Fibroblast of skin of left biceps (primary cell): ENCODE measurements at places on chromosomes 12 and 14.

- DNase-seq: no peak
These were observed 935 bp upstream of the CRIP1 start for GRCh38 chr14:105485739-105486162.

GRCh38 chr14:39884091-39884490 lies 451.9 kb upstream of the FBXO33 start:
- DNase-seq: no peak

- no peak for DNase-seq
These were observed 27.2 kb upstream of the NRXN3 start for GRCh38 chr14:78142998-78143397.

DNA sequence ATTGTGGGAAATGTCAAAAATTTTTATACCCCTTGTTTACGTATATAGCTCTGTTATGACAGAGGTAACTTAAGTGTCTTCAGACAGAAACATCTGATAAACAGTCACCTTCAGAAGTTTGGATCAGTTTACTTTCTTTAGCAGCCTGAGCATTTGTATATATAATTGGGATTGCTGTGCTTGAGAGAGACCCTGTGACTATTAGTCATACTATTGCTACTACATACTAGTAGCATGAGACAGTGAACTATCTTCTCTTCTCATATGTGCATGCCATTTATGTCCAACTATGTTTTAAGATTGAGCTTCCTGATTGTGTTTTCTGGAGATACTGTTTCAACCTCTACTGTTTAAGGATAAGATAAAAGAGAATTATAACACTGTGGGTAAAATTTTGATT lies 101.5 kb downstream of the PDE6H start:
- no peak for DNase-seq

DNA sequence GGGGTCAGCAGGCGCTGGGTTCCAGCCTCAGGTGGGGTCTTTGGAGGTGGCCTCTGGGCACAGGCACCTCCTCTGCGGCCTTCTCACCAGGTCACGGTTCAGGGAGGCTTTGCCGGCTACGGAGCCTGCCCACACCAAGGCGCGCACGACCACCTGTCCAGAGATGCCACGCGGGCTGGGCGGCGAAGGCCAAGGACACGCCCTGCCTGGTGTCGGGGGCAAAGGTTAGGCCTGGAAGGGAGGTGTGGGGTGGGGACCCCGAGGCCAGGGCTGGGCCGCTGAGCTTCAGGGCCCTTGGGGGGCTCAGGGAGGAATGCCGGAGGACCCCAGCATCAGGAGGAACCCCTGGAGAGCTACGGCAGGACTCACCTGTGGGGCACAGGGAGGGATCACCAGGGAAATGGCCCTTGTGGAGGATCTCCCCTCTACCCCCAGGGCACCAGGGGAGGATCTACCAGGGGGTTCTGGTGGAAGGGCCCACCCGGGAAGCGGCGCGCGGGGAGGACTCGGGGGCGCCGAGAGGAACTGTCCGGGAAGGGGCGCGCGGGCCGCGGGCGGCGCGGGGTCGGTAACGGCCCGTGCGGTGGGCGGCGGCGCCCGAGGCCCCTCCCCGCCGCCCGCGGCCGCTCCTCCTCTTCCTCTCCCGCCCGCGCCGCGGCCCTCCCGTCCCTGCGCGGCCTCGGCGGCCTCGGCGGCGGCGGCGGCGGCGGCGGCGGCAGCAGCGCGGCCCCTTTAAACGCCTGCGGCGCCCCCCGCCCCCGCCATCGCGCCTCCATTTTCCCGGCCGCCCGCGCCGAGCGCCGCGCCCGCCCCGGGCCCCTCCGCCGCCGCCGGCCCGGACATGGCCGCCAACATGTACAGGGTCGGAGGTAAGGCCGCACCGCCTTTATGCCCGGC lies at the start of gene MTA1:
MTA1 (plus strand) TSS at position 633 of the 897 bp plus-strand sequence; CDS start at position 842, 209 bp downstream.
- no peak for DNase-seq

DNA sequence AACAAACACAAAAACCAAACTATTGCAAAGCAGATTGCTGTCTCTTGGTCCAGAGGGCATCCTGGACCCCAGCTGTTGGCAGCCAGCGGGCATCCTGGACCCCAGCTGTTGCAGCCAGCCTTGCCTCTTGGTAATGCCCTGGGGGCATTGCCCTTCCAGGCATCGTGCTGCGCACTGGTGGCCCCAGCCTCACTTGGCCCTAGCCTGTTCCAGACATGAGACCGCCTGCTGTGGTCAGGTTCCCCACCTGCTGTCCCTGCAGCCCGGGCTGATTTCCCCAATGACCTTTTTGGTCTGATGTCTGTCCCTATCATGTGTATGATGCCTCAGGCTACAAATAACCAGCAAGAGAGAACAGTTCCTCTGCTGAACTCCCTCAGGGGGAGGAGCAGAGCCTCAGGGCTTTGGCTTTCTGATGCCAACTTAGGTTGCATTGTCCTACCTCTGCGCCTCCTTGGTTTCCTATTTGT lies 20.8 kb downstream of the MLXIP start:
- DNase-seq: no peak

DNA sequence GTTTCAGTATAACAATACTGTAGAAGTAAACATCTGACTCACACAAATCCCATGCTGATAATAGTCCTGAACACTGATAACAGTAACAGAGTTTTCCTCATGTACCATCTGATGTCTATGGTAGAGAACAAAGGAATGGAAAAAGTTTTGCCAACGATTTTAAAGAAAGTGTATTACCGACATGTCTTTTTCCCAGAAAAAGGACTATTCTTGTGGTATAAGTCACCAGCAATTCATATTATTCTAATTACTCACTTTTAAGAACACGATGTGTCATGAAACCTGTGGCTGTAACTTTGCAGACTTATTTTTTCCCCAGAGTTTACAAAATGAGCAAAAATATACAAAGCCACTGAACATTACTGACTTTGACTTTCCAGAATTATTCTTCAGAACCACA lies 40.1 kb upstream of the DCN start:
- DNase-seq: no peak

DNA sequence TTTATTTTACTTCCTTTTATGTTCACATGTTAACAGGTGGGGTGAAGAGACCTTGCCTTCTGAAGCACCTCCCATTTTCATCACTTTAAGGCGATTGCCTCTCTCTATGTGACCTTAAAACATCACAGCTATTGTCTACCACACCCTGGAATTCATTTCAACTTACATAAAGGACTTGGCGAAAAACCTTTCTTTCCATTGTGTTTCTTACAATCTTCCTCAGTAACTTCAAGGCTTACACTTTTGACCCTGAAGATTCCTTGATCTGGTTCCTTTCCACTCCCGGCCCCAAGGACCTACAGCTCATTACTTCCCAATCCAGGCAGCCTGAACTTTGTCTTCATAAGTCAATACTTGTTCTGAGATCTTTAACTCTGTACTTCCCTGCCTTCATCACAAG lies 443.3 kb downstream of the ADAMTS20 start:
- DNase-seq: no peak

DNA sequence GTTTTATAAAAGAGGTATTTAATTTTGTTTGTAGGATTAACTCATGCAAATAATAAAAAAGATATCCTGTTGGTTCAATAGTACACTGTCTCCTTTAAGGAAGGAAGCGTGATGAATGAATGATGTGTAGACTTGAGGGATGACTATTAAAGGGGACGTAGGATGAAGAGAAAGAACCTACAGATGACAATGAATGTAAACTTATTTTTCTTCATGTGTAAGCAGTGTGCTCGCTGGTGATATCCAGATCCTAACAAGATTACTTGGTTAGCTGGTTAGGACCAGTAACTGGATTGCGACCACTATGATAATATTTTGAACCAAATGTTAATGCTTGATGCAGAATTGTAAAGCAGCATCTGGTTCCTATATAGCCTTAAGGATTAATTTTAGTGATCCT lies 2.6 kb downstream of the ARF6 start:
- no peak for DNase-seq

DNA sequence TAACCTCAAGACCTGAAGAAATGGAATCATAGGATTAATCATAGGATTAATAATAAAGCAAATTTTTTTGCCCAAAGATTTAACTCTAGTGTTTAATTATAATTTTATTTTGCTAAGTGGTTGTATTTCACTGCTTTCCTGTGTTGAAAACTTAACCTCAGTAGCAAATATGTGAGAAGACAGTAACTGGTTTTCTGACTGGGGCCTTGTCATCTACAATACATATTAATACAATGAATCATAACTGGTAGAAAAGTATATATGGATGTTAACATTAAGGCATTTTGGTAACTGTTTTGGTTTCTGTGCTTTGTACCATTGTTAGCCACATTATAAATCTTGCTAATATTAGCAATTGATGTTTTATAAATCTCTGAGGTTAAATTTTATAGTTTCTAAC lies 92.2 kb downstream of the ACSS3 start:
- DNase-seq: peak; percentile 26

- no peak for DNase-seq
These were observed 10.8 kb upstream of the TMEM120B start for GRCh38 chr12:121701667-121702277.

- no peak for DNase-seq
These were observed 2.0 kb upstream of the NTF3 start for GRCh38 chr12:5429741-5430557.

DNA sequence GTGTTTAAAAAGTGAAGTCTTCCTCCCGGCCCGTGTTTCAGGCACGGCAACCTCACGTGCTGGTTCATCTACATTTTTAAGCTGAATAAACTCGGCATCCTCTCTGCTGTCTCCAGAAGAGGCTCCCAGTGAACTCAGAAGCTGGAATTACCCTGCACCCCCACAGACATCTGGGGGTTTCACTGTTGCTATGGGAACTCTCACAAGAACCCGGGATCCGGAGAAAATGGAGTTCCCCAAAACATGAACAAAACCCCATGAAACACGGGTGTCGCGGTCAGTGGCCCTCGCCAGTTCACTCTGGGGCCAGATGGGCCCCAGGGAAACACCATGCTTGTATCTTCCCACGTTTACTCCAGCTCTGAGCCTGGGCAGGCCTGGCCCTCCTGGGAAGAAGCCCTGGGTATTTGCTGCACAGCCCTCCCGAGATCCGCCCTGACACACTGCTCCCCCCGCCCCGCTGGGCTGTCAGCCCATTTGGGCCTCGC lies 143.7 kb downstream of the PIWIL1 start:
- no peak for DNase-seq

GRCh38 chr14:94764573-94764972 lies 5.3 kb downstream of the GSC start:
- no peak for DNase-seq

- DNase-seq: no peak
These were observed 3.4 kb upstream of the ABCB9 start for GRCh38 chr12:122969676-122970075.

DNA sequence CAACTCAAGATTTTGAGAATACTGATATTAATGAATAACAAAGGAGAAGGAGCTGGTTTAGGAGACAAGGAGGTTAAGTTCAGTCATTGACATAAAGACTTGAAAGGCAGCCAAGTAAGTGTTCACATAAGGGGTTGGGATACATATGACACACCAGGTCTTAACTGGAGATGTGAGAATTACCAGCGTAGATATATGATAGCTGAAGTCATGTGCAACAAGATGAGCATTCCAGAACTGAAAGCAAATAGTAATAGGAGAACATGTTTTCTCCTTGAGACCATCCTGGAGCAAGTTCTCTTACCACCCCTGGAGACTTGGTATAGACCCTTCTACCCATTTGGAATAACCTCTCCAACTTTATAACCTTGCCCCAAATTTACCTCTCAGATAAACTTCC lies 43.3 kb upstream of the NPFF start:
- no peak for DNase-seq

GRCh38 chr12:45279931-45280830 lies 64.3 kb downstream of the ANO6 start:
- DNase-seq: no peak

DNA sequence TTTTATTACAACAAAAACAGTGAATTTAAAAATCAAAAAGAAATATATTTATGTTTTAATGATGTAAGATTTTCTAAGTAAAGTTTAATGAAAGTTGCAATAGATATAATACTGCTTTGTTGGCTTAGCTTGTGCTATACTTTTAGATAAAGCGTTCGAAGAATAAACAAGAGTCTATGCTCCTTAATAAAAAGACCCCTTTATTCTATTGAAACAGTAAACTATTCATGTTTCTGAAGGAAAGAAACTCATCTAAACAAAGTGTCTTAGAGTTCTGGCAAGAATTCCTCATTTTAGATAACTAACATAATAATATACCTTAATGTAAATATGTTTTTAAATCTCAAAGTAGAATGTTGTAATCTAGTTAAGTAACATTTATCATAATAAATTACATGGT lies 179.0 kb downstream of the RASSF9 start:
- no peak for DNase-seq
